Germinal center (tissue), 1 donor: ENCODE measurements at places on chromosomes 11 and 22.
A peak's percentile ranks its signal among the peaks of the same experiment; 100 is the strongest.

DNA sequence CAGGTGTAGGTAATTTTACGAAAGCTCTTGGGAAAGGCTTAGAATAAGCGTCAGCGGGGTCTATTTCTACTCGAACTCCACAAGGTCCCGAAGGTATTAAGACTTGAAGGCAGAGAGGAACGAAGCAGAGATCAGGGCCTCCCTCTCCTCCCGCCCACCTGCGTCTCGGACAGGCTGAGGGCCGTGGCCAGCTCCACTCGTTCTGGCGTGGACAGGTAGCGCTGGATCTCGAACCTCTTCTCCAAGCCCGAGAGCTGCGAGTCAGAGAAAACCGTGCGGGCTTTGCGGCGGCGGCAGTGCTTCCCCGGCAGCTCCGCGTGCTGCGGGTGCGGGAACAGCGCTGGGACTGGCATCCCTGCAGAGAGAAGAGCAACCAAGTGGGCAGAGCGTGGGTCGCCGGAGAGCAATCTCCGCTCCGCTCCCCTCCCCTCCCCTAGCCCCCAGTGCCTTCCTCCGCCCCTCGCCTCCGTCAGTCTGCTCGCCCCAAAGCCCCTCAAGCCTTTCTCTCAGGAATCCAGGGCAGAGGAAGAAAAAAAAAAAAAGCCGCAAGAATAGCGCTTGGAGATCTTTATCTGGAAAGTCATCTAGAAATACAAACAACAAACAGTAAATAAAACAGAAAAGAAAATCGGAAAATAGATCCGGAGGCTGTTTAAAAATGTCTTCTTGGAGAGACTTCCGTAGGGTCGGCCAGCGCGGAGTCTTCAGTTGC is 2.4 kb downstream of the BSX start:
- no peak for DNase-seq

GRCh38 chr11:115409691-115410220 is 94.5 kb downstream of the CADM1 start:
- no peak for DNase-seq

DNA sequence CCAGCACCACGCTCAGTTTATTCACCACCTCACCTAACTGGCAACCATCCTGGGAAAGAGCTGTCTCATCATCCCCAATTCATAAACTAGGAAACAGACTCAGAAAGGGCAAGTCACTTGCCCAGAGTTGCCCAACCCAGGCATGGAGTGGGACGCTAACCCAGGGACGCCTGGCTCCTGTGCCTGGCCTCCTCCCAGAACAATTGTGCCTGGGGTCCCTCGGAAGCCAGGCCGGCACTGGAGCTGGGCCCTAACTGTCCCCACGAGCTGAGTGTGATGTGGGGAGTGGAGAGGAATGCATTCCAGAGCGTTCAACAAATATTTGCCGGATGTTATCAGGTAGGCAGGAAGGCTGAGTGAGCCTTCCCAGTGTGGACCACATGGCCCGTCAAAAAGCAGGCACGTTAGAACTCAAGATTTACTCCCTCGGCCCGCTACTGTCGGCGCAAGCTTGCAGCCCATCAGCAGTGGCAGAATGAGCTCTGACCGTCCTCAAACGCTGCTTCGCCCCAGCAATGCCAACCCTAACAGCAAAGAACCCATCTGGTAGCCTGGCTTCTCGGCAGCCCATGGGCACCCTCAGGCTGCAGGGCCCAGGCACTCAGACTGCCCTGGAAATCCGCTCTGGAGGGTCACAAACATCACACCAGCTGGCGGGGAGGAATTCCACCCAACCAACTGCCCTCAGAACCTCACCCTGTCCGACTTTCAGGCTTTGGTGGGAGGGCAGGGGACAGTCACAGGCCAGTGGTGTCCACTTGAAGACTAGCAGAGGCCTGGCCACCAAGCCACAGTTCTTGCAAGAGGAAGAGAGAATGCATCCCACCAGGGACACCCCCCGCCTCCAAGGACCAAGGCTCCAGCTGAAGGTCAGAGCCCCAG is 35.6 kb downstream of the MYH9 start:
- DNase-seq = no peak

GRCh38 chr11:76075716-76076115 is 130.6 kb downstream of the WNT11 start:
- DNase-seq = no peak

DNA sequence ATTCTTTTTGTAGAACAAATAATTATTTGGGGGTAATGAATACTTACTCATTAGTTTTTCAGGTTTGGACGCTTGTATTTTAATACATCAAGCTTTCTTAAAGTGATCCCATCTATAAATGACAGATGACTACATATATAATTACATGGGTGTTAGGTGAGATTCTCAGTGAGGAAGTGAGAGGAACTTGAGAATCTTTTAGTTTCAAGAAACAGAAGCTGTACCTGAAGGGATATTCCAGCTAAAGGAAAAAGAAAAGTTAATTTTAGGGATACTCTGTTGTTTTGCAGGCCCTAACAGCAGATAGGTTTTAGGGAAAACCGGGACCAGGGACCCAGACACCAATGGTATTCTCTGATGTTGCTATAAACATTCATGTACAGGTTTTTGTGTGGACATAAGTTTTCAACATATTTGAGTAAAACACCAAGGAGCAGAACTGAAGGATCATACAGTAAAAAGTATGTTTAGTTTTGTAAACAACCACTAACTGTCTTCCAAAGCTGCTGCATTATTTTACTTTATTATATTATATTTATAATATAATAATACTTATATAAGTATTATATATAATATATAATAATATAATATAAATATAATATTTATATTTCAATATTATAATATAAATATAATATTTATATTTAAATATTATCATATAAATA is 24.1 kb upstream of the PHOX2A start:
- no peak for DNase-seq

- no peak for DNase-seq
These were observed 30.7 kb downstream of the ARHGAP1 start for GRCh38 chr11:46669711-46670139.

- DNase-seq = no peak
These were observed 1.8 kb upstream of the THY1 start for GRCh38 chr11:119424775-119425174.

DNA sequence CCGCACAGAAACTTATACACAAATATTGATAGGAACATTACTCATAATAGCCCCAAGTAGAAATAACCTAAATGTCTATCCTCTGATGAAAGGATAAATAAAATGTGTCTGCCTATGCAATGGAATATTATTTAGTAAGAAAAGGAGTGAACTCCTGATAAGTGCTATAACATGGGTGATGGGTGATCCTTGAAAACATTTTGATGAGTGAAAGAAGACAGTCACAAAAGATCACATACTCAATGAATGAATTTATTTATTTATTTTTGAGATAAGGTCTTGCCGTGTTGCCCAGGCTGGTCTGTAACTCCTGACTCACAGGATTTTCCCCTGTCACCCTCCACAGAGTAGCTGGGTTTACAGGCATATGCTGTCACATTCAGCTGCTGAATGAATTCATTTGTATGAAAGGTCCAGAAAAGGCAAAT is 17.3 kb downstream of the RNF121 start:
- no peak for DNase-seq

DNA sequence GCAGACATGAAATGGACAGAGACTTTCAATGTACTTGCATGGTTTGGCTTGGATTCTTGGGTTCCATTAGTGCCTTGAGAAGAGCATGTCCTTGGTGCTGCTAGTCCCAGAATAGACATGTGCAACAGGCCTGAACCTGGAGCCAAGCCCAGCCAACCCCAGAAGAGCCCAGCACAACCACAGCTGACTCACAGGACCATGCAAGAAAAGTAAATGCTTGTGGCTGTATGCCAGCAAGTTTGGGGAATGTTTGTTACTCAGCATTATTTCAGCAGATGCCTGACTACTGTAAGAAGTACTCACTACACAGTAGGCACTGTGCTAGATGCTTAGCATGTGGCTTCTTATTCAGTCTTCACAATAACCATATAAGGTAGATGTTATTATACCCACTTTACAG is 39.2 kb upstream of the HMGXB4 start:
- no peak for DNase-seq

DNA sequence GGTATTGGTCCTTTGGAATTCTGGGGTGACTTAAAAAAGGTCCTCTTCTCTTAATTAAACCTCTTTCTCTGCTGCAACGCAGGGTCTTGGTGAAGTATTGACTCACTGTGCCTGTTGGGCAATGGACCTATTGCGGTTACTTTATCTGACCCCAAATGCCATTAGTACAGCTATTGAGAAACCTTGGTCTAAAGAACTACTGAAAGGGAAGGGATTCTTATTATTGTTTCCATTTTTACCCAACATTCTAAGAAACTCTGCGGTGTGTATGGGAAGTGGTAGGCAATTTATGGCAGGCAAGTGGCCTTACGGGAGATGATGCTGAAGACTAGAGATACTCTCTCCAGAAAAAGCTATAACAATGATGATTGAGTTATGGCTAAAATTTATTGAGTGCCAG is 12.5 kb downstream of the SLC6A5 start:
- no peak for DNase-seq

GRCh38 chr22:50301581-50301991 is 5.9 kb downstream of the PLXNB2 start:
- peak; percentile 54 for DNase-seq

- no peak for DNase-seq
These were observed 95.4 kb upstream of the TIMP3 start for GRCh38 chr22:32706149-32706548.

DNA sequence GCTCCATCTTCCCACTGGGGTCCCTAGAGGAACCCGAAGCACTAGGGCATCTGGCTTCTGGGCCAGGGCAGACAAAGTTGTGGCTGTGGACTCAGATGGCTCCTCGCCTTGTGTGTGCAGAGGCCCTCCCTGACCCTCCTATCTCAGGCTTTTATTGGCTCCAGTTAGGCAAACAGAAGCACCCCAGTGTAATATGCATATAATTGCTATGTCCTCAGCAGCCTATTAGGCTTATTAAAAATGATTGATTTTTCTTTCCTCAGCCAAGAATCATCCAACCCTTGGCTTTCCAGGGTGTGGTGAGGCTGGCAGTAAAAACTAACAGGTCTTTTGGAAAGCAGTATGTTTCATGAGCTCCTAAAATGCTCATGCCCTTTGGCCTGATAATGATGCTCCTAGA is 22.3 kb downstream of the UPB1 start:
- no peak for DNase-seq

DNA sequence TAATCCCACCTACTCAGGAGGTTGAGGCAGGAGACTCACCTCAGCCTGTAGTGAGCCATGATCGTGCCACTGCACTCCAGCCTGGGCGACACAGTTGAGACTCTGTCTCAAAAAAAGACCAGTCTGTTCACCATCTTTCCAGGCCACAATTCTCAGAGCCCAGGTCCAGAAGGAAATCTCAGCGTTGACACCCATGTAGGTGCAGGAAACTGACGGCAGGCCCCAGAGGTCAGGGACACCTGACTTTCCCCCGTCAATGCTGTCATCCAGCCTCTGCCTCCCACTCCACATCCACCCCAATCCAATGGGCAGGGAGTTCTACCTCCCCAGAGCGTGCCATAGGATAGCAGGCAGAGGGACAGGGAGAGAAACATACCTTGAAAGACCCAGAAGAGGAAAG is 5.9 kb upstream of the GRK2 start:
- DNase-seq = no peak

GRCh38 chr11:6737872-6738466 is 33.8 kb downstream of the OR2AG2 start:
- peak; percentile 58 for DNase-seq

- no peak for DNase-seq
These were observed 30.9 kb upstream of the RIC3 start for GRCh38 chr11:8199676-8200075.

GRCh38 chr11:13897646-13898276 is 64.8 kb upstream of the SPON1 start:
- no peak for DNase-seq

GRCh38 chr11:91967026-91967690 is 257.5 kb upstream of the FAT3 start:
- no peak for DNase-seq

DNA sequence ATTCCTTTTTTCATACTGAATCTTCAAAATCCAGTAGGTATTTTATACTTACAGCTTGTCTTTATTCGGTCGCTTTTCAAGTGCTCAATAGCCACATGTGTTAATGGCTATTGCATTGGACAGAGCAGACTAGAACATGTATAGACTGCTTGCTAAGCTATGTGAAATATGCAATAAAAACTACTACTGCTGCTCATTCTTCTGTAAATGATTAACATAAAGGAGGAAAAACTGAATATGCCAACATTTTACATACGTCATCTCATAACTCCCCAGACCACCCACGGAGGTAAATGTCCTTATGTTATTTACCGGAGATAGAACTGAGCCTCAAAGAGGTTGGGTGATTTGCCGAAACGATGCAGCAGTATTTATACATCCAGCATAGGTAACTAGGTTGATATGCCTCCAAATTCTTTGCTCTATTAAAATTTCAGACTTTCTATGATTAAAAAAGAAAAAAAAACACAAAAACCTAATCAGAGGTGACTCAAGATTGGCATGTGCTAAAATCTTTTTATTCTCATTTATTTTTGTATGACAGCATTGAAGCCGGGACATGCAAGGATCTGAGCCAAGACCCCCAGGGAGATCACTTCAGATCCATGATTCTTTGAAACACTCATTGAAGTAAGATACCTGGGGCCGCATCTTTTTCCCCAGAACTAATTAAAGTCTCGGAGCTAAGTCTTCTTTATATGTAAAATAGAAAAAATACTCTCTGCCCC is 78.5 kb upstream of the OR5AK2 start:
- DNase-seq = no peak

DNA sequence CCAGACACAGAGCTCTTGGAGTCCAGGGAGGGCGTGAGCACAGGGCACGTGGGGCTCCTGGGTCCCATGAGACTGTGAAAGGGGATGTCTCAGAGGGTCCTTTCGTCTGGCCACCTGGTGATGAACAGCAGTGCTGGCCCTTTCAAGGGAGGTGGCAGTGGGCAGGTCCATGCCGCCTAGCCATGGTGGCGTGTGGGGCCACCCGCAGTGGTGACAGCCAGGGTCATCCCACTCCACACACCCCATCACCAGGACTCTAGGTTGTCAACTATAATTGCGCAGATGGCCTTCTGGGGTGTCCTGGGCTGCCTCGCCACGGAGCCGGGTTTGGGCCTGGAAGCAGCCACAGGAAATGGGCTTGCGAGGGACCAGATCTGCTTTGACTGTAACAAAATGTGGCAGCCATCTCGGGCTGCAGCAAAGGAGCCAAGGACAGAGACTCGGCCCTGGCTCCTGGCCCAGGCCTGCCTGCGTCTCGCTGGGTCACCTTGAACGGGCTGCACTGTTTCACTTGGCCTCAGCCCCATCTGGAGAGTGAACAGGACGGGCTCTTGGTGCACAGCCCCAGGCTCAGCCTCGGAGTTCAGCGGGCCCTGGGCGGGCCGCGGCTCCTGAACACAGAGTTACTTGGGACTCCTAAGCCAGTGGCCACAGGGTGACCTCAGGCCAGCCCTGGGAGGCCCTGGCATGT is 1350.5 kb downstream of the BRD1 start:
- no peak for DNase-seq
